Pancreas (tissue), 10 donors: ENCODE measurements at places on chromosomes 3 and 15.

GRCh38 chr15:89187301-89187985 is 33.9 kb downstream of the RLBP1 start:
- H3K4me1 ChIP-seq = no peaks in the 10 kb centered on the region
- peaks cover 33% of the 10 kb centered on the region for H3K36me3 ChIP-seq
- H3K4me3 ChIP-seq = no peak overlapping the region
- H3K27me3 ChIP-seq = no peaks in the 10 kb centered on the region

- H3K36me3 ChIP-seq = no peaks in the 10 kb centered on the region
- no peak overlapping the region for H3K4me3 ChIP-seq
- H3K4me1 ChIP-seq = no peaks in the 10 kb centered on the region
- H3K27me3 ChIP-seq = no peaks in the 10 kb centered on the region
- no peak overlapping the region for H3K27ac ChIP-seq
Measured at GRCh38 chr3:143122608-143123352, 3.2 kb downstream of the CHST2 start.

GRCh38 chr3:23819599-23820360 is 14.0 kb downstream of the UBE2E1 start:
- H3K27me3 ChIP-seq = no peaks in the 10 kb centered on the region
- no peak for DNase-seq
- H3K36me3 ChIP-seq = no peaks in the 10 kb centered on the region
- peaks cover 11% of the 10 kb centered on the region for H3K4me1 ChIP-seq

DNA sequence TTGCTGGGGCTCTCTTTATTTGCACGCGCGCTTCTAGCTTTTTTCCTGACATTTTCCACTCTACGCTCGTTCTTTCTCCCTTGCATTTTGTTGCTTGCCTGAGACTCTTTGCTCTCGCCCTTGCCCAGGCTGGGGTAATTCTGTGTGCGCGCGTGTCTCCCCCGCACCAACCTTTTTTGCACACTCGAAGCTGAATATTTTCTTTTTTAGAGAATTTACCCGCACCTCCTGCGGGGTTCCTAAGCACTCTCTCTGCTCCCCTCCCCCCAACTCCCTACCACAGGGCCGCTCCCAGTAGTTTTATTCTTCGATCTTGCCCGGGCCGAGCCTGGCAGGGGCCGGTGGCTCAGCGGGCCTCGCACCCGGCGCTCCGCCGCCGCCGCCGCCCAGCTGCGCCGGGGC is 732 bp downstream of the FAM43A start:
- H3K4me1 ChIP-seq = peaks cover 10% of the 10 kb centered on the region
- peak overlapping the region; percentile 44 for H3K4me3 ChIP-seq
- DNase-seq = no peak
- no peaks in the 10 kb centered on the region for H3K27me3 ChIP-seq
- H3K27ac ChIP-seq = no peak overlapping the region

DNA sequence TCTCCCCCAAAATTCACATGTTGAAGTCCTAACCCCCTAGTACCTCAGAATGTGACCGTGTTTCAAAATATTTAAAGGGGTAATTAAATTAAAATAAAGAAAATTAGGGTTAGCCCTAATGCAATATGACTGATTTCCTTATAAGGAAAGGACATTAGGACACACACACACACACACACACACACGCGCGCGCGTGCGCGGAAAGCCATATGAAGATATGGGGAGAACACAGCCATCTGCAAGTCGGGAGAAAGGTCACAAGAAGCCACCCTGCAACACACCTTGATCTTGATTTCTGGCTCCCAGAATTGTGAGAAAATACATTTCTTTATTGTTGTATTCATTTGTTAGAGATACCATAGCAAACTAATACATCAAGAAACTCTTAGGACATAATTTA is 54.6 kb upstream of the STXBP5L start:
- peaks cover 5% of the 10 kb centered on the region for H3K4me1 ChIP-seq
- H3K27me3 ChIP-seq = no peaks in the 10 kb centered on the region
- H3K36me3 ChIP-seq = no peaks in the 10 kb centered on the region
- H3K27ac ChIP-seq = no peak overlapping the region

GRCh38 chr3:194421-194820 is 2.1 kb upstream of the CHL1 start:
- no peak for DNase-seq
- no peaks in the 10 kb centered on the region for H3K27me3 ChIP-seq
- no peak overlapping the region for H3K27ac ChIP-seq
- peaks cover 4% of the 10 kb centered on the region for H3K4me1 ChIP-seq
